Aorta (tissue), 5 donors: ENCODE measurements at places on chromosomes 3 and 15. TPM values are rescaled to one million over a fixed set of nuclear protein-coding genes. Genes with fewer than 3 reads are reported as not detected.

- no peaks in the 10 kb centered on the region for H3K4me1 ChIP-seq
- H3K4me3 ChIP-seq: no peak overlapping the region
- no peak for DNase-seq
- no peaks in the 10 kb centered on the region for H3K36me3 ChIP-seq
- H3K27me3 ChIP-seq: no peaks in the 10 kb centered on the region
Observed at GRCh38 chr15:77181305-77182074, 110.6 kb upstream of the TSPAN3 start.

DNA sequence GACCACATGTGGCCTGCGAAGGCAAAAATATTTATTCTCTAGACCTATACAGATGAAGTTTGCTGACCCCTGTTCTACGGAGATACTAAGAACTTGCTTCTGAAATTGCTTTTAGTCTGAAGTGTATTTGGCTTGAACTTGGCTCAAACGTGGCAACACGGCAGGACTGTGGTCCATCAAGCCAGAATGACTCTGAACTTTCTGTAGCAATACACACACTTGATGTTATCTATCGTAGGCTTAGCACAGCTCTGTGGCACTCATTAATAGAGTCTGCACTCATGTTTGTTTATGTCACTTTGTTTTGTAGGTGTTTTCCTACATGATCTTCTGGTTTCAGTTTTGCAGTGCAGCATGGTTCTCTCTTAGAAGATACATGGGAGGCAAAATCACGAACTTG lies 298.1 kb downstream of the ADAMTS17 start:
- no peaks in the 10 kb centered on the region for H3K36me3 ChIP-seq
- no peak for DNase-seq
- peaks cover 1% of the 10 kb centered on the region for H3K4me1 ChIP-seq
- peak overlapping the region; percentile 79 for H3K27ac ChIP-seq
- peak overlapping the region; percentile 11 for H3K4me3 ChIP-seq

- DNase-seq: no peak
- H3K27me3 ChIP-seq: no peaks in the 10 kb centered on the region
- H3K4me1 ChIP-seq: no peaks in the 10 kb centered on the region
- H3K27ac ChIP-seq: no peak overlapping the region
- H3K4me3 ChIP-seq: no peak overlapping the region
Observed at GRCh38 chr3:32399030-32399620, 7.5 kb downstream of the CMTM7 start.

- H3K36me3 ChIP-seq: no peaks in the 10 kb centered on the region
- H3K4me1 ChIP-seq: no peaks in the 10 kb centered on the region
- DNase-seq: no peak
Observed at GRCh38 chr3:14563946-14564539, 23.9 kb upstream of the GRIP2 start.

FNDC3B gene
- 223 TPM for total RNA-seq

DNA sequence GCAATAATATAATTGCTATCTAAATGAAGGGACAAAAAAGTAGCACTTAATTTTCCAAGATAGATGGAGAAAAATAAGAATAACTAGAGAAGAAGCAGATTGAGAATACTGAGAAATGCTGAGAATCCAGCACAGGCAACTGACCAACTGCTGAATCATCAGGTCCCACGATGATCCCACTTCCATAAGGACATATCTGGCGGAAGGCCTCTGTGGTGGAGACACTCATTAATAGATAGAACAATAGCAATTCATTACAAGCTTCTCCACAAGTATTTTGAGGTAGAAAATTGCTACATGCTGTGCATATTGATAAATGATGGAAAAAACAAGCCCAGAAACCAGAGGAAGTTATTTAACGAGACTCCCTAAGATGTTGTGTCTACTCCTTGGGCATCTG lies 105.9 kb downstream of the DUT start:
- DNase-seq: no peak
- H3K27ac ChIP-seq: no peak overlapping the region
- no peaks in the 10 kb centered on the region for H3K4me1 ChIP-seq

CNTN3 gene
- total RNA-seq: 9.8 TPM

- H3K4me1 ChIP-seq: no peaks in the 10 kb centered on the region
- DNase-seq: no peak
- no peaks in the 10 kb centered on the region for H3K36me3 ChIP-seq
- H3K27me3 ChIP-seq: no peaks in the 10 kb centered on the region
- H3K4me3 ChIP-seq: no peak overlapping the region
Observed at GRCh38 chr3:163707659-163708058, 1370.6 kb downstream of the SI start.

DNA sequence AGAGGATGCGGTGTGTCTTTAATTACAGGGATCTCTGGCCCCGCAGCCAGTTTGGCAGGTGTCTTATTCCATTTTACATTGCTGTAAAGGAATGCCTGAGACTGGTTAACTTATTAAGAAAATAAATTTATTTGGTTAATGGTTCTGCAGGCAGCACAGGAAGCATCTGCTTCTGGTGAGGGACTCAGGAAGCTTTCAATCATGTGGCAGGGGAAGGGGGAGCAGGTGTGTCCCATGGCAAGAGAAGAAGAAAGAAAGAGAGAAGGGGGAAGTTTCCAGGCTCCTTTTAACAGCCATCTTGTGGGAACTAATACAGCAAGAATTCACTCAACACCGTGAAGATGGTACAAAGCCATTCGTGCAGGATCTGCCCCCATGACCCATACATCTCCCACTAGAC lies 128.0 kb upstream of the CRBN start:
- H3K4me1 ChIP-seq: no peaks in the 10 kb centered on the region
- no peak for DNase-seq
- no peak overlapping the region for H3K4me3 ChIP-seq
- H3K27ac ChIP-seq: no peak overlapping the region

DNA sequence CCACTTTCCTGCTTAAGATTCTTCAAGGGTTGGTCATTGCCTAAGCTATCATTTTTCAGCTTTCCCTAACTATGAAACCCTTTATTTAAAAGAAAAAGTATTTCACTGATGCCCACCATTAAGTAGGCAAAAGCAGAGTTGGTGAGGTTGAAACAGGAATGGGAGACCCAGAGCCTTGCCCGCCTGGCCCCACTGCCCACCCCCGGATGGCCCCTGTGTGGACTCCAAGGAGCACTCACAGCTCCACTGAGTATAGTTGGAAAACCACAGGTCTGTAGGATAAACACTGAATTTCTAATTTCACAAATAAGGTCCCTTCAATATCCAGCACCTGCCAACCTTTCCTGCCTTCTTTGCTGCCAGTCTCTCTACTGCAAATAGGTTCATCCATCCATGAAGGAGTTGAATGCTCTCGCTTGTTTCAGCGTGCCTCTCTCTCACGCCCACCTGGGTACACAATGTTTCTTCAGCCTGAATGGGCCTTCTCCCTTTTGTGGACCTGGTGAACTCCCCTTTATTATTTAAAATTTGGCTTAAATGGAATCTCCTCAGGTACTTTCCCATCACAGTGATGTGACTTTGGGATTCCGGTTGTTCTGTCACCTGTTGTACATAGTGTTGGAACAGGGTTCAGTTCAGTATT lies 8.7 kb upstream of the ACAP2 start:
- H3K27me3 ChIP-seq: no peaks in the 10 kb centered on the region
- no peak for DNase-seq
- H3K27ac ChIP-seq: no peak overlapping the region

DNA sequence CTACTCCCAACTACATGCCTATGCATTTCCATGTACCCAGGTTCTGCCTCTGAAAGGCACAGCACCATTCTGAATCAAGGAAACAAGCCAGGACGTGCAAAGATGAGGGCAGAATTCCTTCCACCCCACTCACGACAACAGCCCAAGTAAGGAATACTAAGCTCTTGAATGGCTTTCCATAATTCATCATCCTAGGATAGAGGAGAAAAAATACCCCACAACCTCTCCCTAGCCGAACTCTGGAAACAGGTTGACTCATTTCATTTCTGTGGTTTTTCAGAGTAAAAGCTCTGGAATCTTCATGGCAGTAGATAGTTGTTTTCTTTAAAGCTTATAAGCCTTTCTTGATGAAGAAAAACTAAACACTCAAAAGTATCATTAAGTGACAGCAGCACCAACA lies 77.8 kb downstream of the PDZRN3 start:
- DNase-seq: no peak
- H3K4me3 ChIP-seq: no peak overlapping the region
- peak overlapping the region; percentile 2 for H3K27ac ChIP-seq
- H3K4me1 ChIP-seq: peaks cover 5% of the 10 kb centered on the region

PCOLCE2 gene
- total RNA-seq: 83.3 TPM
